ENCODE measurements at places on chromosomes 12 and 14.
A peak's percentile ranks its signal among the peaks of the same experiment; 100 is the strongest.

GRCh38 chr12:56130876-56131275, 2.8 kb downstream of the ESYT1 start:
- no peak for DNase-seq

DNA sequence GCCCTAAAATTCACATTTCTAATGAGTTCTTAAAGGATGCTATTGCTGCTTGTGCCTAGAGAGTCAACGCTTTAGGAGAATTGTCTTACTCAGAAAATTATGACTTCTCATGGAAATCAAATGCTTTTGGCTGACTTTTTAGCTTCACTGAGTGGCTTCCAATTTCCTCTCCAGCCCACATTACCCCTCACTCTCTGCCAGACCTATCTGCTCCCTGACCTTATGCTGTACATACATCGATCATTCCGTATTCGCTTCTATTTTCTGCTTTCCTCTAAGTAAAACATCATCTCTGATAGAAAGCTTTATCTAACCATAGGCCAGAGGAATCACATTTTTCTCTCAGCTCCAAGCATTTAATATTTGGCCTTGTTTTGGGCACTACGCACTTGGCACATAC, 12.5 kb upstream of the SMCO3 start:
- DNase-seq = no peak

GRCh38 chr14:104299993-104300761, 161.8 kb downstream of the KIF26A start:
- no peak for DNase-seq

- no peak for DNase-seq
Measured at GRCh38 chr14:41993687-41994086, 387.0 kb downstream of the LRFN5 start.

DNA sequence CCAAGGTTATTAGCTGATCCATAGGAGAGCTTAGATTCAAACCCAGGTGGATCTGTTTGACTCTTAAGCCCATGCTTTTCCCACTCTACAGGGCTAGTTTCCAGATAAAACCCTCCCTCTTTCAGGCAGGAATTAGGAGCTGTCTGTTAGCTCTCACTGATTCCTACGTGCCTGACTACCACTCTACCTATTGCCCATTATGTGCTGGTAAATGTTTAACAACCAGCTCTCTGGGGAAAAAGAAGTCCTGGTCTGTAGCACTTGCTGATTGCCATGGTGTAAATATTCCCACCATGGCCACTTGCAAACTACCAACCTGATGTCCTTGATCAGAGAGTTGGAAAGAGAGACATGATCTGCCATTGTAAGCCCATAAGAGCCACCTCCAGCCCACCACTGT, 65.5 kb upstream of the BDKRB2 start:
- DNase-seq = no peak

DNA sequence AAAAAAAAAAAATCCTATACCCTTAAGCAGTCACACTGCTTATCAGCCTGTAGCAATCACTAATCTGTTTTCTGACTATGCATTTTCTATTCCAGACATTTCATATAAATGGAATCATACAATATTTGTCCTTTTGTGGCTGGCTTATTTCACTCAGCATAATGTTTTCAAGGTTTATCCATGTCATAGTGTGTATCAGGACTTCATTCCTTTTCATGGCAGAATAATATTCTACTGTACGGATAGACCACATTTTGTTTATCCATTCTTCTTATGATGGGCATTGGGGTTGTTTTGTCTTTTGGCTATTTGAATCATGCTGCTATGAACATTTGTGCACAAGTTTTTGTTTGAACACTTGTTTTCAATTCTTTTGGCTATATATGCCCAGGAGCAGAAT, 8.6 kb upstream of the KSR2 start:
- no peak for DNase-seq

DNA sequence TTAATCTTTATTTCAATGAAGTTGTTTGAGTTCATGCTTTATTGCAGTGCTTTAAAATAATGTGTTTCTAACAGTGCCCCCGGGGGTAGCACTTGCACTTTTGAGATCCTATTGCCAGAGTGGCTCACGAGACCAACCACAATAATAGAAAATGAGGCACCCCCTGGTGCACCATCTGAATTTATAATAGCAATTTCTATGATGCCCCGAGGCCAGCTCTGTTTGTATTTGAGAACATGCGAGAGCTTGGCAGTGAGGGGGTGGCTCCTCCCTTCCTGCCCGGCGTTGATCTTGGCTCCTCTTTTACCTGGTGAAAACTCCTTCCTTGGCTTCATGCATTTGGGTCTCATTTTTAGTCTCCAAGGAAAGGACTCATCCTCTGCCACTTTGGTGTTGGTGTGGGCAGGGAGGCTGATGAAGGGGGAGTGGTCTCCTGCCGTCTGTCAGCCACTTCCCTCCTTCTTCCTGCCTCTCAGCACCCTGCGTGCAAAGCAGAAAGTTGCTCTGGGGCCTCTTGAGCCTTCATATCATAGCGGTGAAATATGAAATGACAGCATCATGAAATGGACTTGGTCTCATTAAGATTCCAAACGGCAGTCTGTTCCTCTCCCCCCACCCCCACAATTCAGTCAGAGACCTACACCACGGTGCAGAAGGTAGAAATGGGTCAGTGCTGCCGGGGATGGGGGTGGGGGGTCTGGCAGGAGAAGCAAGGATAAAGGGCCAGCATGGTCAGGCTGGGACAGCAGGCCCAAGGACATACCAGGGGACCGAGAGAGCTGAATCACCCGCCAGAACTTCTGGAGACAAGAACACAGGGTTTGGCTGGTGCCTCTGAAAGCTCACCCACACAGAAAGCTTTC, 17.7 kb upstream of the NRXN3 start:
- no peak for DNase-seq

DNA sequence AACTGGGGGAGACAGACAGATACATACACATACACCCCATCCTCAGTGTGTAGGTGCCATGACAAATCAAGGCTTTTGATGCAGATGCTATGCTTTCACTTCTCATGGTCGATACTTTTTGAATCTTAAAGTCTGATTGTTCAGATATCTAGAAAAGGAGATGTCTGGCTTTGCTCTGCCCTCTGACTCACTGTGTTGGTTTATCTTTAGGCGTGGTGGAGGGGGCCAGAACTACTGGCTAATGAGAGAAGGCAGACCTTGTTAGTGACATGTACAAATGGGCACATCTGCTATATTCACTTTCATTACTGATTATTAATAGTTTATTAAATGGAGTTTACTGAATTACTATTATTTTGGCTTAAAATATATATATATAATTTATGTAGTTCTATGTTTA, 444.3 kb upstream of the RGS6 start:
- DNase-seq = no peak

GRCh38 chr12:89379148-89379838, 27.0 kb upstream of the DUSP6 start:
- no peak for DNase-seq

DNA sequence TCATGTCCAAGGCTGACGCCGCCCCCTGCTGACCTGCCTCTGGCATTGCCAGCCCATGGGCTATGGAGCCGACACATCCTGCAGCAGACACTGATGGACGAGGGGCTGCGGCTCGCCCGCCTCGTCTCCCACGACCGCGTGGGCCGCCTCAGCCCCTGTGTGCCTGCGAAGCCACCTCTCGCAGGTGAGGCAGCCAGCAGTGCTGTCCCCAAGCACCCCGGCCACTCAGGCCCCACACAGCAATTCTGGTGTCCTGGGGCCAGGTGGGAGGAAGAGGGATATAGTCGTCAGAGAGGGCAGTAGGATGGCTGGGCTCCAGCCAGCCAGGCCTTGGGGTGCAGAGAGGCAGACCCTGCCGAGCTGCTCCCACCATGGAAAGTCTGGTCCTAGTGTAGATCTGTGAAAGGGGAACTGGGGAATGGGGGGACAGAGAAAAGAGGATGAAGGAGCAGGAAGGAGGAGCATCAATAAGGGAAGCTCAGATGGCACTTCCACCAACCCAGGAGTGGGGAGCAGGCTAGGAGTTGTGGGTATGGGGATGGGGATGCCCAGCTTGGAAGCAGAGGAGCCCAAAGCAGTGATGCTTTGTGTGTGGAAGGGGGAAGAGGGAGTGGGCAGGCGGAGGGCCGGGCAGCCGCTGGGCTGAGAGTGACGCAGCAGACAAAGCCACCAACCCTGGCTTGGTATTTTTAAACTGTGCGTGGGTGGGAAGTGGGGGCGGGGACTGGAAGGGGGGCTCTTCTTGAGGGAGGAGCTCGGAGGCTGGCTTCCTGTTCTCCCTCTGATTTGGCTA, 4.7 kb downstream of the NAB2 start:
- DNase-seq = peak; percentile 28
